ENCODE measurements at places on chromosomes 3 and 15.

DNA sequence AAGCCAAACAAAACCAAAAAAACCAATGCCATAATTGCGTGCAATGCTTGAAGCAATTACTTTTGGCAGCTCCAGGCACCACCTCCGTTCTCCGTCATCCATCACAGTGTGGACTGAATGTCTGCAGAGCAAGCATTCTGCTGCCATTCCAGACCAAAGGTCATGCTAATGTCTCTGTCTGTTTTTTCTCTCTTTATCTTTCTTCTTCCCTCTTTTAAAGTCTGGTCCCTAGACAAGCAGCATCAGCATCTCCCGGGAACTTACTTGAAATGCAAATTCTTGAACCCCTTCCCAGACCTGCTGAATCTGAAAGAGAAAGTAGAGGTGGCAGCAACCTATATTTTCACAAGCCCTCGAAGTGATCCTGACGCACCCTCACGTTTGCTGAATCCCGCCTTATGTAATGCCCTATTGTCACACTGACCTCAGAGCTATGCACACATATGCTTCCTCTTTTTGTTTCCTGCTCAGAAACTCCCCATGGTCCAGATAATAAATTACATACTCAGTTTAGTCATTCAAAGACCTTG, 297.3 kb upstream of the PROK2 start:
- DNase-seq: no peak

- no peak for DNase-seq
Observed at GRCh38 chr15:42921342-42921731, 759 bp upstream of the TTBK2 start.

- no peak for DNase-seq
Observed at GRCh38 chr3:183698756-183699155, 1.2 kb downstream of the YEATS2 start.

GRCh38 chr3:9316881-9317361, 45.9 kb upstream of the THUMPD3 start:
- no peak for DNase-seq

- DNase-seq: no peak
Observed at GRCh38 chr3:80612366-80612765, 844.6 kb upstream of the ROBO1 start.

DNA sequence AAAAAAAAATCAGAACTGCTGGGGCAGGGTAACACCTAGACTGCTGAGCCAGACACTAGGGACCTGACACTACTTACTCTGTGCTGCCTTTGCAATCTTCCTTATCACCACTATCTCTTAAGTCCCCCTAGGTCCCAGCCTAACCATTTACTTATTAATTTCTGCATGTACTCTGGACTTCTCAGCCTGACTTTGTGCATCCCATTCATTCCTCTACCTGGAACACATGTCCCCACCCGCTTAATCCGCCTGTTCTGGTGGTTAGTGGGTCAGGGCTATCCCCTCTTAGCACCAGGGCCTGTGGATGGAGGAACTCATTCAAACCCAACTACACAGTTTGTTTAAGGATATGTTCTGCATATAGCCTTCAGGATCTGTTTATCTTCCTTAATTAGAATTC, 5.0 kb upstream of the CACNA1D start:
- no peak for DNase-seq

DNA sequence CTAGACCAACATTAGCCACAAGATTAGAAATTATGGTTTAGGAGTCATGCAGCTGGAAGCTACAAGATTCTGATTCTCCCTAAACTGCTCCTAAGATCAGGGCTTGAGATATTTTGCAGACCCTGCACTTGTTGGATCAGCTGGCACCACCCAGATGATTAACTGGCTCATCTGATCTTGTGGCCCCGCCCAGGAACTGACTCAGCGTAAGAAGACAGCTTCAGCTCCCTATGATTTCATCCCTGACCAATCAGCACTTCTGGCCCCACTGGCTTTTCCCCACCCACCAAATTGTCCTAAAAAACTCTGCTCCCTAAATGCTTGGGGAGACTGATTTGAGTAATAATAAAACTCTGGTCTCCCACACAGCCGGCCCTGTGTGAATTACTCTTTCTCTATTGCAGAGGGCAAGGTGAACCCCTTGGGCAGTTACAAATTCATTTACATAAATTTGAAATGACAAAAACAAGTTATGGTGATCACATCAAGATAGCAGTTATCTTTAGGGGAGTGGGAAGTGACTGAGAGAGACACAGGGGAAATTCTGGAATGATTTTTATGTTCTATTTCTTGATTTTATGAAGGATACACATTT, 76.5 kb downstream of the CD200R1L start:
- DNase-seq: peak; percentile 31

GRCh38 chr15:70249616-70250015, 151.9 kb upstream of the TLE3 start:
- no peak for DNase-seq

DNA sequence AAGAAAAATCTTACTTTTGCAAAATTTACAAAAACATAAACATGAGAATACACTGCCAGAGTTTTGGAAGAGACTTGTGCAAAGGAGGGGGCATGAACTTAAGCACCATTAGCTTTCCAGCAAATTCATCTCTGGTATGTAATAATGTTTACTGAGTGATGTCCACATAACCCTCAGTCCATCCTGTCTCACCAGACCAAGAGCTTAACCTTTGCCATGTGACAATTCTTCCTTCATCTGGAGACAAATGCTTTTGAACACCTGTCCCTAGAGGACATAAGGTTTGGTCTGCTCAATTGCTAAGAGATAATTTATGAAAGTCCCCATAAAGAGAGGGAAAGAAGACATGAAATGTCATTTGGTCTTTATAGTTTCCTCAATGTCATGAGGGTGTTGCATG, 412.3 kb downstream of the ERC2 start:
- DNase-seq: no peak

GRCh38 chr3:167372138-167372537, 8.0 kb downstream of the ZBBX start:
- DNase-seq: no peak

DNA sequence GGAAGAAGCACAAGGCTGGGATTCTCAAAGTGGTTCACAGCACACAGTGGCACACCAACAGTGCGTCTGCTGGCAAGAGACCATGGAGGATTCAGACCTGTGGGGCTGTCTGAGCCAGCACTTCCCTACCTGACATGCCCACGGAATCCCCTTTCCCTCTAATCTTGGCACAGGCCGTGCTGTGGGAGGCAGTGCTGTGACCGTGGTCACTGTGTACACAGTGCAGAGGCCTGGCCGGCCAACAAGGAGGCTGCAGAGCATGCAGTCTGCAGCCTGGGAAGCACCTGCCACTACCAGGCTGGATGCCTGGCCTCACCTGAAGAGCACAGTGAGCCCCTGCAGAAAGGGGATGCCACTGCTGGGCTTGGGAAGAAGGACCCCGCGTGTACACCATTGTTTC, 301.0 kb upstream of the LYSMD4 start:
- no peak for DNase-seq

GRCh38 chr3:122893282-122893681, 98.4 kb downstream of the SLC49A4 start:
- DNase-seq: no peak

DNA sequence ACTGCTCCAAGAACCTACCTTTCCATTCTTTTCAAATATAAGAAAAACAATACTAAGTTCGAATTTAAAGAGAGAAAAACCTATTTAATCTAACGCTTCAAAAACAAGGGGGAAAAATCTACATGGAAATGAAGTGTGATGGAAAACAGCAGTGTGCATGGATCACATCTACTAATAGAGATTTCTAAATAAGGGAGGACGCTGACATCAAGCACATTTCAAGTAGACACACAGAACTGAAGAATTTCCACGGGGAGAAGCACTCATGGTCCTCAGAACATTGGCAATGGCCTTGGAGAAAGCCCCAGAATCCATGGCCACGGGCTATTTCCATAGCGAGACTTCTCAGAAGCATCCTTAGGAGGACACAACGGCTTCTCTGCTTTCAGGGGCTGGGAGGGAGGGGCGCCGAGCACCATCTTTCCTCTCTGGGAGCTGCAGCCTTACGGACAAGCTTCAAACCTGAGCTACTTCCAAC, 1.0 kb downstream of the TASOR start:
- no peak for DNase-seq

- DNase-seq: no peak
Observed at GRCh38 chr3:28982906-28983305, 298.0 kb upstream of the RBMS3 start.

- DNase-seq: no peak
Observed at GRCh38 chr15:41105348-41106334, 10.4 kb downstream of the INO80 start.

DNA sequence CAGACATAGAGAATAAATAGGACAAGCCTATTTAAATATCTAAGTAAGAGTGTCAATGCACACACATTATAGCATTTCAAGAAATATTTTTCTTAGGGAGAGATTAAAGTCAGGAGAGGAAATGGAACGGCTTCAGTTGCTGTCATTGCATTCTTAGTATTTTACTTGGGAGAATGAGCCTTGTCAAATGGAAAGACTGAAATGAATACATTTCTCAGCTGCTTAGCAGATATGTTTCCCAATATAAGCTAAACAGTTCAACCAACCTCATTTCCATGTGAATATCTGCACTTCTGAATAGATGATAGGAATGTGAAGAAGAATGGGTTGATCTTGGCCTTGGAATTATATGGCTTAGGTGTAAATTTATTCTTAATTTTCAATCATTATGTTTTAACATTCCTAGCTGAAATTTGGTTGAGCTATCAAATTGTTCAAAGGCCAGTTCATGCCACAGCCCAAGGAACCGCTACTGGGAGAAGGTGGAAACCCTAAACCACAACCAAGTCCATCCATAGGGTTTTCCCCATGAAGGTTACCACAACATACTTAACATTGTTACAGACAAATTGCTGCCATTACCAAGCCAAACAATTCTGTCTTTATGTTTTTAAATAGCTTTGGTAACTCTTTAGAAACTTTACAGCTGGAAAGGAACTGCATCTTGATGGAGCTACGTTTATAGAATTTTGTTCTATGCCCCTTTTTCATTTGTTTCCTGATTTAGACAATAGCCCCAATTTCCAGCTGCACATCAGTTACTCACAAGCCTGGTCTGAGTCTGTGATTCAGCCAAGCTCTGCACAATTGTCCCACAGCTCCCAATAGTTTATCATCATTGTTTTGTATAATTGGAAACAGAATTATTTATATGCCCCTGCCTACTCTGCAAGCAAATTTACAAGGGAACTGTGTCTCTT, 459.6 kb downstream of the MECOM start:
- DNase-seq: no peak

DNA sequence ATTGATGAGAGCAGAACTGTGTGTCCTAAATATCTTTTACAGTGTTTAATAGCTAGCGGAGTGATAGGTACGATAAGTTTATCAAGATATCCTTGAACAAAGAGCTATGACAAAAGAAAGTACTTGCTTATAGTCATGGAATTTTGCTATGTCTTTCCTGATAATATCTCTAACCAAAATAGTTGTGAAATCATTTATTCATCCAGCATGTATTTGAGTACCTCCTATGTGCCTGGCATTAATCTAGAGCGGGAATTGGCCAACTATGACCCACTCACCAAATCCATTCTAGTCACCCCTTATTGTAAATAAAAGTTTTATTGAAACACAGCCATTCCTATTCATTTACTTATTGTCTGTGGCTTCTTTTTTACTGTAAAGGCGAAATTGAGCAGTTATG, 46.6 kb downstream of the ZFAND6 start:
- DNase-seq: no peak

DNA sequence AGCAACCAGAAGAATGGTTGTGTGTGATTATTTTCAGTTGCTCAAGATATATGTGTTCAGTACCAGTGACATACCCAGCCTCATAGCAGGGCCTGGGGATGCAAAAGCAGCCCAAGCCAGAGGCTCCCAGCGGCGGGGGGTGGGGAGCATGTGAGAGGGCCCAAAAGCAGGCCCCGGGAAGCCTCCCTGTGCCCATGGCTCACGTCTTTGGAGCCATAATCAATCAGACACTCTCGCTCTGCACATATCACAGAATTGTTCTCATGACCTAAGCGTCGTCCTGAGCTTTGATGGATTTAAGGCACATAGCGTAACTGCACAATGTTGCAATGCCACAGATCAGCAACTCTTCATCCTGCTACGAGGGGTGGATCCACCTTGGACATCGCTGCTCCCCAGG, 20.8 kb downstream of the KLHL25 start:
- no peak for DNase-seq

DNA sequence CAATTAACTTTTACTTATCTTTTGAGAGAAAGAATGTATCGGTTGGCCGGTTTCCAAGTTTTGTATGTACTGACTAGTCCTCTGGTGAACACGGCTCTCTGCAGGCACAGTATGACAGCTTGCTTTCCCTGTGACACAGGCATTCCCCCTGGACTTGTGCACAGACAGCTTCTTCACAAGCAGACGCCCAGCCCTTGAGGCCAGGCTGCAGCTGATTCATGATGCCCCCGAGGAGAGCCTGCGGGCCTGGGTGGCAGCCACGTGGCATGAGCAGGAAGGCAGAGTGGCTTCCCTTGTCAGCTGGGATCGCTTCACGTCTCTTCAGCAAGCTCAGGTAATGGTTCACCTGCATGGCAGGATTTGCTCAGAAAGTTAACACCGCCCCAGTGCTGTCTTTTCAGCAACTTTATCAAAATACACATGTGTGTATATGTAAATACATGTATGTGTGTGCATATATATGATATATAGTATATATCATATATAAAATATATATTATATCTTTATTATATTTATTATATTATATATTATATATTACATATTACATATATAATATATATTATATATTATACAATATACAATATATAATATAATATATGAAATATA, 25.5 kb downstream of the FAN1 start:
- peak; percentile 16 for DNase-seq

GRCh38 chr3:141498598-141499223, 11.9 kb downstream of the RASA2 start:
- no peak for DNase-seq

GRCh38 chr3:5011555-5012256, 32.5 kb downstream of the BHLHE40 start:
- no peak for DNase-seq

DNA sequence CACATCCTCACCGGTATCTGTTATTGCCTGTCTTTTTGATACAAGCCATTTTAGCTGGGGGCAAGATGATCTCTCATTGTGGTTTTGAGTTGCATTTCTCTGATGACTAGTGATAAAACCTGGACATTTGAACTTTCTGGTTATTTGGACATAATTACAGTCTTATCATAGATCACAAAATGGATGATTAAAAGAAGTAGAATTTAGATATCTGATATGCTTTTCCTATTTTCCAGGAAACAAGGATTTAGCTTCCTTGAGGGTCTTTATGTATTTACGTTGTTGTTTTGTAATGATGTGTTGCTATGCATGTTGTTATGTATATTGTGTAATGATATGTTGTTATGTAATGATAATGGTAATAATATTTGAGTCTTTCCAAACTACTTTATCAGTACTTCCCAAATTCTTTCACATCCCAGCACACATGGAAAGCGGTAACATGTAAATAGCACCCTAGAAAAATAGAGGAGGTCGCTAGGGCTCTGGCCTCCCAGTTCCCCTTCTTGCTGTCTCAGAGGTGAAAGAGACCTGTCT, 53.8 kb downstream of the GJD2 start:
- DNase-seq: no peak

- no peak for DNase-seq
Observed at GRCh38 chr15:43774062-43774461, 2.7 kb downstream of the ELL3 start.

- no peak for DNase-seq
Observed at GRCh38 chr3:4065085-4065484, 238.1 kb upstream of the SETMAR start.

Measured in NCI-H1436 (cell line).